ENCODE measurements at places on chromosomes 3 and 15.

DNA sequence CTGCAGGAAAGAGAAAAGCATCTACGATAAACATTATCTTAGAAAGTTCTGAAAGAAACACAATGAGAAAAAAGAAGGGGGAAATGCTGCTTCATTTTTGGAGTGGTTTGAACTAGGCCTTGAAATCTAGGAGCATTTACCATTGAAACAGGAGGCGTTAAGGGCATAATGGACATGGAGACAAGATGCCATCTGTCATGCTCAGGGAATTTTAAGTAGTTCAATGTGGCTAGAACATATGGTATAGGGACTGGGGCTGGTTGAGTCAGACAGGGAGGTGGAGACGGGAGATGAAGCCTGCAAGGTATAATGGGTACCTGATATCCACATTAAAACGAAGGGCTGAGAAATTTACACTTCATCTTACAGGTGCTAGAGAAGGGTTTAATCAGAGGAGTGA, 10.4 kb upstream of the PLAAT1 start:
- no peak for DNase-seq

- no peak for DNase-seq
These were observed 442.6 kb upstream of the THRB start for GRCh38 chr3:24937228-24937627.

GRCh38 chr3:190119461-190120268, 1.0 kb downstream of the P3H2 start:
- DNase-seq = no peak

DNA sequence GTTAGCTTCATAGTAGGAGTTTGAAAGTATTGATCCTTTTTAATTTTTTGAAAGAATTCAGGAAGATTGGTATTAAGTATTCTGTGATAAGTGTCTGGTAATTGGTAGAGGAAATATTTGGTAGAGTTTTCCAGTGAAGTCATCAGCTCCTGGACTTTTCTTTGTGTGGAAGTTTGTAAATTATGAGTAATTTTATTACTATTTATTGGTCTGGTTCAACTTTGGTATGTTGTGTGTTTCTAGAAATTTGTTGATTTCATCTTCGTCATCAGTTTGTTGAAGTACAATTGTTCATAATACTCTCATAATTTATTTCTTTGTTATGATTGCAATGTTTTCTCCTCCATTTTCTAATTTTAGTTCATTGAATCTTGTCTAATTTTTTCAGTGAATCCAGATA, 832.0 kb downstream of the OTOL1 start:
- no peak for DNase-seq

DNA sequence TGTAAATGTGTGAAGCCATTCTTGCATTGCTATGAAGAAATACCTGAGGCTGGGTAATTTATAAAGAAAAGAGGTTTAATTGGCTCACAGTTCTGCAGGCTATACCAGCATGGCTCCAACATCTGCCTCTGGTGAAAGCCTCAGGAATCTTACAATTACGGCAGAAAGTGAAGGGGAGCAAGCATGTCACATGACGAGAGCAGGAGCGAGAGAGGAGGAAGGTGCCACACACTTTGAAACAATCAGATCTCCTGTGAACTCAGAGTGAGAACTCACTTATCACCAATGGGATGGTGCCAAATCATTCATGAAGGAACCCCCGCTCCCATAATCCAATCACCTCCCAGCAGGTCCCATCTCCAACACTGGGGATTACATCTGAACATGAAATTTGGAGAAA, 213.6 kb upstream of the TSC22D2 start:
- DNase-seq = no peak

DNA sequence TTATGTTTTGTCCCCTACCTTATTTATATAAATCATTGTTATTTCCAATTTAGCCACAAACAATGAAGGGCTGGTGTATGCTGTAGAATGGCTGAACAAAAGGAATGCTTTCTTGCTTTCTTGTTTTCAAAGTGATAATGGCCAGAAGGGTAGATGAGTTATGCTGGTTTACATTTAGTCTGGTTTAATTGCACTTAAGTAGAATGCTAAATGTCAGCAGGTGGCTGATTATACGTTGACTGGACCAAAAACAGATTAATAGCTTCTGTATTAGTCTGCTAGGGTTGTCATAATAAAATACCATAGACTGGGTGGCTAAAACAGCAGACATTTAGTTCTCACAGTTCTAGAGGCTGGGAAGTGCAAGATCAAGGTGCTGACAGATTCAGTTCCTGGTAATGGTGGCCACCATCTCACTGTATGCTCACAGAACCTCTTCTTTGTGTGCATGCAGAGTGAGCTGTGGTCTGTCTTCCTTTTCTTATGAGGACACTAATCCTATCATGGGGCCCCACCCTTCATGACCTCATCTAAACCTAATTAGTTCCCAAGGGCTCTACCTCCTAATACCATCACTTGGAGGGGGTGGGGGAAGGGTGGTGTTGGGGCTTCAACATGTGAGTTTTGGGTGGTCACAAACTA, 17.1 kb upstream of the XIRP1 start:
- DNase-seq = no peak

DNA sequence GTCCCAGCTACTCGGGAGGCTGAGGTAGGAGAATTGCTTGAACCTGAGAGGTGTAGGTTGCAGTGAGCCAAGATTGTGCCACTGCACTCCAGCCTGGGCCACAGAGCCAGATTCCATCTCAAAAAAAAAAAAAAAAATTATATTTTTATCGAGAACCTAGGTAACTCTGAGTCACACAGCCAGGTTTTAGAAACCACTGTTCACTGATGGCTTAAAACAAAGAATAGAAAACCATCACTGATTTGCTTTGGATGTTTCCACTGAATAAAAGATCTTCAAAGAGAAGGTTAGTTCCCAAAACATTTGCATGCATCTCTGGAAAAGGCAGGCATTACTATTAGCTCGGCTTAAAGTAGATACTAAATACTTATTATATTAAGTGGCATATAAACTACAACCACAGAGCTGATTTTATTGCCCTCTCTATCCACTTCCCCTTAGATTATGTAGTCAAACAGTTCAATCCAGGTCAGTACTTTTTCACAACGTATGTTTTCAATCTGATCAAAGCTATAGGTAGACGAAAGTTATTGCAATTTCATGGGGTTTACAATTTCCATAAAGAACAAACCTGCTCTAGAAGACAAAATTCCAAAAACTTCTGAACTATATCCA, 1.4 kb downstream of the B4GALT4 start:
- DNase-seq = no peak

DNA sequence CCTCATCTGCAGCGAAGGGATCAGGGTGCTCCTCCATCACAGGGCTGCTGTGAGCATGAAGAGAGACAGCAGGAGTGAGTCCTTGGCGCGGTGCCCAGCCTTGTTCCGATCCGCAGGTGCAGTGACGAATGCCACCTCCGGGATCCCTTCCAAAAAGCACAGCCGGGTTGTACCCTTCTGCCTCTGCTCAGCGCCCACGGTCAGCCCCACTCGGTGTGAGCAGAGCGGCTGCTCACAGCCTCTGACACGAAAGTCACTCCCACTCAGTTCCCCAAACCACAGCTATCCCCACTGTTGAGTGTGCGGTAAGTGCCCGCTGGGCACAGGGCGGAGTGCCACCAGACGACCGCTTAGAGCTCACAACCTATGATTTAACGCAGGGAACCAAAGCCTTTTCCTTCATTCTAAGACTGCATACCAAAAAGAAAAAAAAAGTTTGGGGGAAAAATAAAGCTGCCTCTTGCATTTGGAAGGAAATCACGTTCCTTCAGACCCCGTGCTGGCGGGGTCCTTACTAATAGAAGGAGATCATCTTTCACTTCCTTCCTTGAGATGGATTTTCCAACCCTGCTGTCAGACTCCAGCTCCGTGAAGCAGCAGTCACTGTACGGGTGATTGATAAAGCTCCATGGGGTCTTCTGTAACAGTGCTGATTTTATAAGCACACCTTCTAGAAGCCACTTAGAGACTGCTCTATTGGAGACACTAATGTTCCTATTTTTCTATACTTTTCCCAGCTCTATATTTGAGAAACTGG, 34.7 kb upstream of the TUBGCP5 start:
- DNase-seq = peak; percentile 52

DNA sequence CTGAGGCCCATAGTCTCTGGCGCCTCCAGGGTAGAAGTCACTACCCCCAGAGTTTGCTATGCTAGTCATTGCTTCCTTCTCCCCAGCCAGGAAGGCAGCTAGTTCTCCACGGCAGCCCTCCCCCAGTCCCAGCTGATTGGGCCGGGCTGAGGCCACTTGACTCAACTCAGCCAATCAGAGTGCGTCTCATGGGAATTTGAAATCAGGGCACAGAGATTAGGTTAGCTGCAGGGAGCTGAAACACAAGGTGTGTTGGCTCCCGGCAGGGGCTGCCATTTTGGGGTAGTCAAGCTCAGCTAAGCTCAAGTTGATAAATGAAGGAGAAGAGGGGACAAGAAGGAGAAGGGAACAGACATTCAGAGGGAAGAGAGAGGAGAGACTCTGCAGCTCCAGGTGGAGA, 32.8 kb downstream of the LINGO1 start:
- DNase-seq = no peak

DNA sequence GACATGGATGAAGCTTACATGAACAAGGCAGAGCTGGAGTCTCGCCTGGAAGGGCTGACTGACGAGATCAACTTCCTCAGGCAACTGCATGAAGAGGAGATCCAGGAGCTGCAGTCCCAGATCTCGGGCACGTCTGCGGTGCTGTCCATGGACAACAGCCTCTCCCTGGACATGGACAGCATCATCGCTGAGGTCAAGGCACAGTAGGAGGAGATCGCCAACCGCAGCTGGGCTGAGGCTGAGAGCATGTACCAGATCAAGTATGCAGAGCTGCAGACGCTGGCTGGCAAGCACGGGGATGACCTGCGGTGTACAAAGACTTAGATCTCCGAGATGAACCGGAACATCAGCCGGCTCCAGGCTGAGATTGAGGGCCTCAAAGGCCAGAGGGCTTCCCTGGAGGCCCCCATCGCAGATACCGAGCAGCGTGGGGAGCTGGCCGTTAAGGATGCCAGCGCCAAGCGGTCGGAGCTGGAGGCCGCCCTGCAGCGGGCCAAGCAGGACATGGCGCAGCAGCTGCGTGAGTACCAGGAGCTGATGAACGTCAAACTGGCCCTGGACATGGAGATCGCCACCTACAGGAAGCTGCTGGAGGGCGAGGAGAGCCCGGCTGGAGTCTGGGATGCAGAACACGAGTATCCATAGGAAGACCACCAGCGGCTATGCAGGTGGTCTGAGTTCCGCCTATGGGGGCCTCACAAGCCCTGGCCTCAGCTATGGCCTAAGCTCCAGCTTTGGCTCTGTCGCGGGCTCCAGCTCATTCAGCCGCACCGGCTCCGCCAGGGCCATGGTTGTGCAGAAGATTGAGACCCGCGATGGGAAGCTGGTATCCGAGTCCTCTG, 77.6 kb downstream of the CLDN11 start:
- DNase-seq = no peak

GRCh38 chr3:24184528-24185176, 239.6 kb downstream of the NR1D2 start:
- DNase-seq = no peak

DNA sequence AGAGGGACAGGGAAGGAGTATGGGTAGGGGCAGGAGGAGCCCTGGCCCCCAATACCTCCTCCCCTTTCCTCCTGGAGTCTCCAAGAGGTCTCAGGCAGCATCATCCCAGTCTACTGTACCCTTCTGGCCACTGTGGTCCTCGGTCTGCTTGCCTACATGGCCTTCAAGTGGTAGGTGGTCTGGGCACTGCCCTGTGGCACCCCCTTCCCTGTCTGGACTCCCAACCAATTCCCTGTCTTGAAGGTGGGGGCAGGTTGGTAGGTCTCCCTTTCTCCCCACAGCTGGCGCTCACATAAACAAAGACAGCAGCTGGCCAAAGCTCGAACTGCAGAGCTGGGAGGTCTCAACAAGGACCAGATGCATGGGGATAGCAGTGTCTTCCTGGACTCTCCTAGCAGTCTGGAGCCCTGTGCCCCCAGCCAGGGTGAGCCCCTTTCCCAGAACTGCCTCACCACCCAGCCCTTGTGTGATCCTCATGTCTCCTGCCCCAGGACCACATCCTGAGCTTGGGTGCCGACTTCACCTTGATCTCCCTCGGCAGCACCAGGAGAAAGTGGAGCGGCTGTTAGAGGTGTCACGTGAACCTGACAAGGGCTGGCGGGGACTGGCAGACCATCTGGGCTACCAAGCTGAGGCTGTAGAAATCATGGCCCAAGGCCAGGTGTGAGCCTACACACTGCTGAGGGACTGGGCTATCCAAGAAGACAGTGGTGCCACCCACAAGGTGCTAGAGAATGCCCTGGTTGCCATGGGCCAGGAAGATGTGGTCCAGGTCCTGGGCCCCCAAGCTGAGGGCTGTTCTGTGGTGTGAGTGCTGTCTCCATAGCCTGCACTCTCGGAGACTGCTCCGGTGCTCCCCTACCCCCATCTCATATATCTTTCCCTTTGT, 33.1 kb downstream of the NBEAL2 start:
- DNase-seq = no peak

Data from LNCaP clone FGC (cell line).